Activated T-helper 1 cell treated with anti-CD3 and anti-CD28 coated beads, Interleukin-2, amount 50 U/mL, for 16 hours (primary cell): ENCODE measurements at places on chromosomes 6 and 20.

- no peak for DNase-seq
Measured at GRCh38 chr6:81158956-81159355, 593.5 kb downstream of the TENT5A start.

GRCh38 chr6:34645627-34646026 is 50.9 kb downstream of the ILRUN start:
- no peak for DNase-seq

GRCh38 chr20:48818481-48818987 is 9.3 kb downstream of the PREX1 start:
- peak; percentile 23 for DNase-seq

- no peak for DNase-seq
Measured at GRCh38 chr6:129567374-129567773, 142.6 kb downstream of the ARHGAP18 start.

GRCh38 chr6:96450082-96450769 is 71.4 kb upstream of the UFL1 start:
- DNase-seq, result no peak

DNA sequence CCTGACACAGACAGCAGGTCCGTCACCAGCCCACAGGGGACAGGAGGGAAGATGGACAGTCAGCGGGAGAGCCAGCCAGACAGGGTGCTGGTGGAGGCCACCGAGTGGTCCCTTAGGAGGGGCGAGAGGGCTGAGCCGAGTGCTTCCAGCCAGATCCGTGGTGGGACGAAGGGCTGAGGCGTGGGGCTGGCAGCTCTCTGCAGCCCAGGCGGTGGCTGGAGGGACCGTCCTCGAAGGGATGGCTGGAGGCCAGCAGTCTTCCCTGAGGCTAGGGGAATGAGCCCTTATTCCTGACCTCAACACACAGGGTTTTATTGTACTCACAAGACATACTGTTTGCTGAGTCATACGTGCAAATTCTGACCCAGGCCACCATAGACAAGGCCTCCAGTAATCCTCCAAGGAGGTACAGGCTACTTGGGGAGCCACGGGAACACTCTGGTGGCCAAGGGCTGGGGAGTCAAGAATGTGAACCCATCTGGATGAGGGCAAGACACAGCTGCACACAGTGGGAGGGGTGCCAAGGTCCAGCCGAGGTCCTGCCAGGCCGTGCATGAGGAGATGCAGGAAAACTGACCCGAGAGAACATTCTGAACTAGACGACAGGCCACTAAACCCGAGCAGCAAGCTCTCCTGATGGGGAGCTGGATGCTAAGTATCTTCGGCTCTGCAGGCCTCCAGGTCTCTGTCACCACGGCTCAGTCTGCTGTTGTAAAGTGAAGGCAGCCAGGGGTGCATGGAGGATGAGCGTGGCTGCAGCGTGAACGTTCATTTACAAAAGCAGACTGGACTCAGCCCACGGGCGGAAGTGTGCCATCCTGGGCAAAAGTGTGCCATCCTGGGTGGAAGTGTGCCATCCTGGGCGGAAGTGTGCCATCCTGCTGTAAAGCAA is 242.5 kb downstream of the TTLL2 start:
- no peak for DNase-seq

- DNase-seq, result no peak
Measured at GRCh38 chr6:77857421-77857820, 204.6 kb downstream of the MEI4 start.

GRCh38 chr6:52000064-52000463 is 87.3 kb downstream of the PKHD1 start:
- DNase-seq, result no peak

DNA sequence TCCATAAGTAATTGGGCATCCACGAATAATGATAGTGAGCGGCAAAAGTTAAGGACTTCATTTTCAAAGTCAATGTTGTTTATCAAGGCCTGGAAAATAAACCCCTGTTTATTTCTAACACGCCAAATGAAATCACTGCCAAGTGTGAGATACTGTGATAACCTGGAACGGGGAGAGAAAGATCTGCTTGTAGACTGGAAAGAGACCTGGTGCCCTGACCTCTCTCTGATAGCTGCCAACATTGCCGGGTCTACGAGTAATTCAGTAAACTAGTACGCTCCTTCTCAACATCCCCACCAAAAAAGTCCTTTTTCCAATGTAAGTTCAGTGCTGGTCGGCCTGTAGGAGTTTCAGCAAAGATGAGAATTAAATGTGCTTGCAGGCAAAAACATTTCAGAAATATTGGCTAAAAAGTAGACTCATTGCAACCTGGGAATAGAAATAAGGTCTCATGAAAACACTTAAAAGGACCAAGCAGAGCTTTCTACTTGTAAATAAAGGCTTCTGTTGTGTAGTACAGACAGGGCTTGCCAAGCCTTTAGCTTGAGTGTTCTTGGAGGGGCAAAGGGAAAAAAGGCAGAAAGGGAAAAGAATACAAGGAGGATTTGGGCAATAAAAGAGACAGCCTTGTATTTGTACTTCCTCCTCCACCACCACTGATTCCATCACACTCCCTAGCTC is 43.9 kb downstream of the PDE7B start:
- DNase-seq, result no peak

GRCh38 chr20:54622333-54623295 is 147.2 kb downstream of the DOK5 start:
- no peak for DNase-seq
